ENCODE measurements at places on chromosomes 4 and X.
A peak's percentile ranks its signal among the peaks of the same experiment; 100 is the strongest.

GRCh38 chr4:131974730-131975129 lies 1174.4 kb upstream of the PCDH10 start:
- DNase-seq, result peak; percentile 3

DNA sequence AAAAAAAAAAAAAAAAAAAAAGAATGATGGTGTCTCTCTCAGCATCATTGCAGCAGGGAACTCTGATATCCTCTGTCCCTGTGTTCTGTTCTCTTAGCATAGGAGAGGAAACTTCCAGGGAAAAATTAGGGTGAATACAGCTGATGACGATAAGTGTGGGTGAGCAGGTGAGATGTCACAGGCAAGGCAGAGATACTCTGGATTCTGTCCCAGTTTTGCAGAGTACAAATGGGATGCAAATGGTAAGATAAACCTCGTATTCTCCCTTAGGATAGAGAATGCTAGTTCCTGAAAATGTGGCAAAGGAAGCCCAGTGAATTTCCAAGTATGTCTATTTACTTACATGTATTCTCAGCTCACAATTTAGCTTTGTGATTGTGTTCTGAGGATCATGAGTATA lies 671.6 kb upstream of the BOD1L1 start:
- DNase-seq, result no peak

DNA sequence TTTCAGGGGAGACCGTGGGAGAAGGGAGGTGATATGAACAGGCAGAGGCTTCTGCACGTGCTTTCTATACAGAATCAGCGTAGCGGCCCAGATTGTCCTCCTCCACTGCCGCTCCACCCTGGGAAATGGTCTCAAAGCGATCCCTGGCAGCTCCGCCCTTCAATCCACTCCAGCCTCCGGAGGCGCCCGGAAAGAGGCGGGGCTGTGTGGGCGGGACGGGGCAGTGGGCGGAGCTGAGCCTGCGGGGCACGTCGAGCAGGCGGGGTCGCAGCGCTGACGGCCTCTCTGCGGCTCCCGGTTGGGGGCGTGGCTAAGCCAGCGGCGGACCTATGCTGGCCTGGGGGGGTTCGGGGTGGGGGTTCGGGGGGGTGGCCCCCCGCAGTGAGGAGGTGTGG lies 210 bp upstream of the SMIM10L2A start:
- DNase-seq, result peak; percentile 85

DNA sequence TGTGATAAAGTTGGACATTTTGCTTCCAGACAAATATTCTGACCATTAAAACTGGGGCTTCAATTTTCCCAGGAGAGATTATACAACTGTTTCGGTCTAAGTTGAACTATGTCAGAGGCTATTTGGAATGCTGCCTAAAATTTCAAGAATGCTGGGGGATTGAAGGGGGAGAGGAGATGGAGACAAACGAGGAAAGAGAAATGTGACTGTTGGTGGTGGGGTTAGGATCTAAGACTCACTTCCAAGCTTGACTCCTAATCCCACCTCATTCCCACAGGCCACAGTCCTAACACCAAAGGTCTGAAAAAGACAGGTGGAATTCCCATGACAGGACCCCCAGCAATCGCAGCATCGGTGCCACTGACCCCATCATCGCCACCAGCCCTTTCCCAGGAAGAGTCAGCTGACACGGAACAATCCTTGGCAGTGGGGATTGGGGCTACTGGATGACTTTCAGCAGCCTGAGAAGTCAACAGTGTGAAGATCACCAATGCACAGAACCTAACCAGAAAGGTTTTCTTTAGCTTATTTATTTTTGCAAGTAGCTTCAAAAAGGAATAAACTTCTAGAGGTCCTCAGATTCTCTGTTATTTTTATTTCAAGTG lies 74.0 kb upstream of the PRSS48 start:
- peak; percentile 14 for DNase-seq

- no peak for DNase-seq
These were observed at the start of gene MAGEE2 for GRCh38 chrX:75784680-75785491. TSS of gene MAGEE2 (minus strand) at chrX:75785254. CDS start at chrX:75785051, 203 bp downstream.

DNA sequence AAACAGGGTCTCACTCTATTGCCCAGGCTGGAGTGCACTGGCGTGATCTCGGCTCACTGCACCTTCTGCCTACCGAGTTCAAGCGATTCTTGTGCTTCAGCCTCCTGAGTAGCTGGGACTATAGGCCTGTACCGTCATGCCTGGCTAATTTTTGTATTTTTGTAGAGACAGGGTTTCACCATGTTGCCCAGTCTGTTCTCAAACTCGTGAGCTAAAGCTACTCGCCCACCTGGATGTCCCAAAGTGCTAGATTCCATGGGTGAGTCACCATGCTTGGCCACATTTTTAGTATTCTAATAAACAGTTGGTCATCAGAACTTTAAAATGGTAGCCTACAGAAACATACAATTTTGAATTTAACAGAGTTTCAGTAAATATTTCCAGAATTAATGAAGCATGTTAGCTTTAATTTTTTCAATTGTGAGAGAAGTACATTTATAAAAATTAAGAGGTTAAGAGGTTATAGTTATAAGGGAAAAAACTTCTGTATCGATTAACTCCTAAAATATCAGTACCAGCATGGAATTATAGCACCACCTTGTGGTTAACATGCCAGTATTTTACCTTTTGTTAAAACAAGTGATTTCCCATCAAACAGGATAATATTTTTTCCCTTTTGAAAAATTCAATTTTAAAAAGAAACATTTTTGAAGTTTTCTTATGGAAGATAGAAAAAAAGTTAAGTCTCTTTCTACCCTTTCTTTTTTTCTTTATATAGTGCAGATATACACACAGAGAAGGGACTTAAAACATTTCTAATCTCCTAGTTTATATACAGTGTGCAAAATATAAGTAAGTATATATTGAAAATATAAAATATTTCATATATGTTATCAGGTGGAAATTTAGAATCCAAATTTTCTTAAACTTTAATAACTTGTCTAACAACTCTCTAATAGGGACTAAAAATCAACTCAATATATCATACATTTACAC lies 35.4 kb downstream of the CEP44 start:
- DNase-seq, result peak; percentile 15

DNA sequence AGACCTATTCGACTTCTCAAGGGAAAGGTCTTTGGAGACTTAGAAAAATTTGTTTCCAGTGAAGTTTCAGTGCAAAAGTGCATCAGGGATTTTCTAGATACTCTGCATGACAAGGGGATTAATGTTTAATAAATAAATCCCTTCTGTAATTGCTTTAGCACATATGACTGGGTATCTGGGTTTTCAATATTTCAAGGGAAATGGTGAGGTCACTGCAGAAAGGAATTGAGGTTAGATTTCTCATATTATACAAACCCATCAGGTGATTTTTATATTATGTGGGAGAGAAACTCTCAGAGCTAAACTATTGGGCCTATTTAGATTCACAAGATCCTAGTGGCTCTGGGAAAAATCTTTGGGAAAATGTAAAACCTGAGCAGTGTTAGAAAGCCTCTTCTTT lies 48.3 kb upstream of the SLC4A4 start:
- no peak for DNase-seq

DNA sequence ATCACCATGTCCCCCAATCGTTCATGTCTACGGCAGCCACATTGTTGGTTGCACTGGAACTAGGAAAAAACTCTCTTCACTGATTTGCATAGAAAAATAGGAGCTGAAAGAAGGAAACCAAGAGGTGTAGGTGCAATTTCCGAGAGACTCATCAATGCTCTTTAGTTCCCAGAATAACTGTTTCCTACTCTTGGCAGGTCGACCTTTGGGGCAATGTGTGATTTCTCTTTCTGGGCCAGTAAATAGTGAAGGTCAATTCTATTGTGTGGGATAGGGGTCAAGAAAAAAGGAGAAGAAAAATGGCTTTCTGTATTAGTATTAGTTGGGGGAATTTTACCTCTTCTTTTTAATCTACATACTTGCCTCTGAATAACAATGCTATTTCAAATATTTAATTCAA lies 55.9 kb upstream of the PDE5A start:
- DNase-seq, result no peak

DNA sequence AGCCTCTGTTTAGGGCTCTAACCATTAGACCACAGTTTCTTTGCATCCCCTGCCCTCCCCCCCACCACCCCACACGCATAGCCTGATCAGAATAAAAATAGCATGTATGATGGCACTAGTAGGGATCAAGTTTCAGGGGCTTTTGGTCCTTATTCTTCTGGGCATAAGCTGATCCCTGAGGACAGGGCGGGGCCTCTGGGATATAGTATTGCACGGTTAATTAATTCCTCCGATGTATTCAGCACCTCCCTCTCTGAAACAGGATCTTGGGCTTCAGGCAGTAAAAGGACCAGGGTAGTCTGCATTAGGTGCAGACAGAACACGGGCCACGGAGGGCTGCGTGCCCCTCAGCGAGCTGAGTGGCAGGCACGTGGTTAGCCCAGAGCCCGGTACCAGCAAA lies 57.1 kb downstream of the ELF4 start:
- no peak for DNase-seq

DNA sequence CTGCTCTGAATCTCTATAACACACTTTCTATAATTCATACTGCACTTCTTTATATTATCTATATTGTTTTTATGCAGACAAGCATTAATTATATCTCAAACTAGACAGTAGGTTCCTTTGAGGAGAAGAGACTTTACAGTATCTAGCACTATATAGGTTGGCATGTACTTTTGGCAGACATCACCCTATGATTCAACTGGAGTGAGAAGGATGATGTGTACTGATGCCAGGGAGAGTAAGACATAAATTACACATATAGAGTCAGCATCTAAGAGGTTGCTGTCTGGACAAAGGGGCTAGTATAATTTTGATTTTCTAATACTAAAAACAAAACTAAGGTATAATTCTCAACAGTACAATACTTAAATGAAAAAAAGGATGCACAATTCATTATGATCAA lies 5.1 kb upstream of the RBM41 start:
- no peak for DNase-seq

- no peak for DNase-seq
These were observed 14.7 kb downstream of the ATP8A1 start for GRCh38 chr4:42642101-42642797.

DNA sequence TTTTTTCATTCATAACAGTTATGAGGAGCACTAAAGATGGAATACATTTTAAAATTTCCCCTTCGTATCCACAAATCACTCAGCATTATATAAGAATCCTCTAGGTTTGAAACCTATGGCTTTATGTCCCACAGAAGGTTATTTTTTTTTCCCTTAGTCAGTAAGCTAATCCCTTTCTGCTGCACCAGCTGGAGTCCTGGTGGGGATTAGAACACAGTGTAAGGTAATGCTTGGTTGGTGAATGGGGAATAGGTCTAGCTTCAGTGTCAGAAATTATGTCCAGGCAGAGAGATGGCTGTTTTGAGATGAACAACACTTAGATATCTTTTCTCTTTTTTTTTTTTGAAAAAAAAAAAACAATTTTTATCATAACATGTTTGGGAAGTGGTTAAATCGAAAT lies 116.6 kb downstream of the RASGEF1B start:
- no peak for DNase-seq

DNA sequence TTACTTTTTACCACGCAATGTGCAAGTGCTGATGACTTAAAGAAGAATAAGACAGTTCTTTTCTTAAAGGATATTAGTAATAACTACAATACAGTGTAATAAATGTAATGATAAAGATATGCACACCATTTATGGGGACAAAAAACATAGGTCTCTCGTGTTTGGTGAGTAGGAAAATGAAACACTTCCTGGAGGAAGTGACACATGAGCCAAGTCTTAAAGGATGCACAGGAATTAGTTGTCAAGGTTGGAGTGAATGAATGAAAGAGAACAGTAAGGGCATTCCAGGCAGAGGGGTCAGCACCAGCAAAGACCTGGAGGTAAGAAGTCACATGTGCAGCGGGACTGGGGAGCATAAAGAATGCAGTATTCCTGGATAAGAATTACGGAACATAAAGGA lies 112.7 kb downstream of the SH3RF1 start:
- DNase-seq, result no peak

DNA sequence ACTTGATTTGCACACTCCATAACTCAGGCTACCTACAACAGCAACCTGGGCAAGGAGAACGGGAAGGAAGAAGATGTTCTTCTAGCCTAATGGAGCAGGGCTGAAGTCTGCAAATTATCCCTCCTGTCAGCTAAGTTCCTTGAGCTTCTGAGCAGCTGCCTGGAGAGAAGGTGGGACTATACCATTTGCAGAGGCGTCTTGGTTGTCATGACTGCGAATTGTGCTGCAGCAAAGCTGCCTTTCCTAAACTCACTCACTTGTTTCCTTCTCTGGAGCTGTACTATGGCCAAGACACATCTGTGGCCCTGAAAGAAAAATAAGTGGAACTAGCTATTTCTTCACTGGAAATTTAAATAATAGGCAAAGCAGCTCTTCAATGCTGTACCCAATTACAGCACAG lies 682.4 kb upstream of the GRIA3 start:
- DNase-seq, result no peak

GRCh38 chr4:130163701-130164100 lies 1067.7 kb downstream of the C4orf33 start:
- no peak for DNase-seq

- no peak for DNase-seq
These were observed 161.8 kb downstream of the RAP1GDS1 start for GRCh38 chr4:98423009-98423408.

DNA sequence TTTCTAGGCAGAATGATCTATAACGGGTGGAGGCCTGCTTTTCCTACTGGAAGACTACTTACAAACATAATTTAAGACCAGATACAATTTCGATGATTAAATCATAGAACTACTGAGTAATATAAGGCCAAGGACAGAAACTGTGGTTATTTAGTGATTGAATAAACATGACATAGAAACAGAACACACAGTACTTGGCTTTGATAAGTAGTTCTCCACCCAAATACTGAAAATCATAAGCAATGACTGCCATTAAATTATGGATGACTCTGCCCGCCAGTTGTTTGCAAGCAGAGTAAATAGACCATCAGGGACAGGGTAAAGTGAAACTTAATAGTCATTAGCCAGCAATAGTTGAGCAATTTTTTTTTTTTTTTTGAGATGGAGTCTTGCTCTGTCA lies 17.2 kb upstream of the SMIM14 start:
- no peak for DNase-seq

- no peak for DNase-seq
These were observed 725.7 kb upstream of the TENM3 start for GRCh38 chr4:181517491-181517890.

Data from AG08396 (cell line).